ENCODE measurements at places on chromosomes 3 and 15.

GRCh38 chr3:29763115-29763514 lies 482.2 kb downstream of the RBMS3 start:
- no peak for DNase-seq

DNA sequence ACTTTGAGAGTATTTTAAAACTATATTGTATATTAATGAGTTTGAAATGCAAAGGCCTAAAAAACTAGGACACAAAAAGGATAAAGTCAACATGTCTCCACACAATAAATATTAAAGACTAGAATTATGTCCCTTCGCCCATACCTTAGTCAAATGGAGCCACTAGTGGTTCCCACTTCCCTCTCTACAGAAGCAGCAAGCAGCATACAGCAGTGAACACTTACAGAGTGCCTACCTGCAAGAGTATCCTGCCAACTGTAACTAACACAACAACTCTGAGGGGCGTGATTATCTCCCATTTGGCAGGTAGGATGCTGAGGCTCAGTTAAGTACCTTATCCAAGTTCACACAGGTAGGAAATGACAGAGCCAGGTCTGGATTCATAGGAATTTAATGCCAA lies 17.2 kb downstream of the DYNC1LI1 start:
- DNase-seq, result no peak

- no peak for DNase-seq
These were observed 90.0 kb upstream of the RPL32 start for GRCh38 chr3:12931273-12931905.

DNA sequence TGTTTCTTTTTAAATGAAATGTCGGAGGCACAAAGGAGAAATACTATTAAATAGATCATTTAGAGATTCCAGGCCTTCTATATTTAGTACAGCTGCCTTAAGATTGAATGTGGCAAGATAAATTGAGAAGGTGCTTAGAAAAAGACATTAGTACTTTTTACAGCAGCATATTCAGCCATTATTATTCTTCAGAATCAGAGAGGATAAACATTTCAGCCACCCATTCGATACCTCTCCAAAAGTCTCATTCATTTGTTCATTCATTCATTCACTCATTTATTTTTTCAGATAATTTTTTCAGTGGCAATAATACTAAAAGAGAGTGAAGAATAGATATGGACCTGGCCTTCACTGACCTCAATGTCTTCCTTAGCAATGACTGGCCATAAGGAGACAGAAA lies 347.0 kb downstream of the GRM7 start:
- no peak for DNase-seq

DNA sequence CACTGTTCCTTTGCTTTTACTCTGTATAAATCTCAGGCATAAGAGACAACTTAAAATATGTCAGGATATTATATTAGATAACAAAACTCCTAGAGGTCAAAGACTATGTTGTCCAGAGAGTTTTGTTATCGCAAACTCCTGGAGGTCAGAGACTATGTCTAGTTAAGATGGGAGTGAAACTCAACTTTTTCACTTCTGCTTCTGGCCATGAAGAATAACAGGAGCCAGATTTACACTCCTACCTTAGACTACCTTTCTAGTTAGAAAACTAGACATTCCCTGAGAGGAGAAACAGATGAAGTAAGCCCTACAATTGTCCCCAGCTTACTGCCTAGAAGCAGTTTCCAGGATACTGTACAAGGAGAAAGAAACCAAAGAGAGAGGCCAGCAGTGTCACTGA lies 255.4 kb upstream of the UBE2E1 start:
- DNase-seq, result no peak

DNA sequence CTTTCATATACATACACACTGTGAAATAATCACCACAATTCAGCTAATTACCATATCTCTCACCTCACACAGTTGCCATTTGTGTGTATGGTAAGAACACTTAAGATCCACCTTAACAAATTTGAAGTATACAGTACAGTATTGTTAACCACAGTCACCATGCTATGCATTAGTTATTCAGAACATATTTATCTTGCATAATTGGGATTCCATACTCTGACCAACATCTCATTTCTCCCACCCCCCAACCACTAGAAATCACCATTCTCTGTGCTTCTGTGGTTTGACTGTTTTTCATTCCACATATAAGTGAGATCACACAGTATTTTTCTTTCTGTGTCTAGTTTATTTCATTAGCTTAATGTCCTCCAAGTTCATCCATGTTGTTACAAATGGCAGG lies 247.7 kb upstream of the CTNNB1 start:
- no peak for DNase-seq

DNA sequence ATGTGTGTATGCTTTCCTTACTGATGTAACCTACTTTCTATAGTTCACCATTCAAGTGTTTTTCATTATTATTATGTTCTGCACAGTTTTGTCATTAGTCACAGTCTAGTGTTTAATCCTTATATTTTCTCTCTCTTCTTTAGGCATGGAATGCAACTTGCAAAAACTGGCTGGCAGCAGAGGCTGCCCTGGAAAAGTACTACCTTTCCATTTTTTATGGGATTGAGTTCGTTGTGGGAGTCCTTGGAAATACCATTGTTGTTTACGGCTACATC lies 6.9 kb downstream of the SUCNR1 start:
- DNase-seq, result no peak

GRCh38 chr3:139764936-139765335 lies 87.2 kb upstream of the NMNAT3 start:
- no peak for DNase-seq

Measured in hematopoietic multipotent progenitor cell treated with erythropoietin and hydrocortisone succinate and interleukin-3 and kit ligand, for 15 days (in vitro differentiated cells).